ENCODE measurements at places on chromosomes 6 and 20.

- no peak for DNase-seq
Measured at GRCh38 chr6:132418235-132418965, 17.1 kb upstream of the MOXD1 start.

DNA sequence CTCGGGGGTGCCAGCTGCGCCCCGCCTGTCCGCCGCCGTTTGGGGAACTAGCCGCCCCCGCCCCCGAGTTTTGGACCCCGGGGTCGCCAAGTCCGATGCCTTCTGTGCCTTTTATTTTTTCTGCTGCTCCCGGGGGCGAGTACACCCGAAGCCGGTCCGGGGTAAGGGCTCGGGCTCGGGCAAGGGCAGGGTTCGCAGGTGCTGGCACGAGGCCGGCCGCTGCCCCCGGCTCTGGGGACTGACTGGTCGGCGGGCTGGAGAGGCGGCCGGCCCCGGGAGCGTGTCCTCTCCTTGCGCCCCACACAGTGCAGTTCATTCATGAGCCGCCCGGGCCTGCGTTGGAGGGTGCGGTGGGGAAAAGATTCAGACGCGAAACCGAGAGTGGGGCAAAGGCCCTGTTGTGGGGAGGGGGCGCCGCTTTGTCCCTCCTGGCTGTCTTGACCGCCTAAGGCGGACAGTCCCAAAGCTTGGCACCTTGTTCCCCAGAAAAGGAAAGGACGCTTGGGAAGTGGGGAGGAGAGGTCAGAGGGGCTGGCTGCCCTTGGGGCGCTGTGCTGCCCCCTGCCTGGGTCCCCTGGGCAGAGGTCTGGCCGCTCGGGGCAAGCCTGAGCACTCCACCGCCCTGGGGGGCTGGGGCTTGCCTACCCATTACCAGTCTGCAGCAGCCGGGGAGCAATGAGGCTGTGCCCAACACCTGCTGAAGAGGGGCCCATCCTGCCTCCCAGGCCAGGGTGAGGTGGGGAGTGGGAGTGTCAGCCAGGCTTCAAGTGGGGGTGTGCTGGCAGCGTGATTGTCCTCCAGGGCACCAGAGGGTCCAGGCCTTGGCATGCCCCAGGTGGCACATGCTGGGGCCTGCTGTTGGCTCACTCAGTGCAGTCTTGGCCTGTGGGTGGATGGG, 915 bp downstream of the TMEM63B start:
- DNase-seq = no peak

- DNase-seq = no peak
Measured at GRCh38 chr20:60359010-60359409, 400.8 kb downstream of the CDH26 start.

- no peak for DNase-seq
Measured at GRCh38 chr20:8689337-8689736, 379.6 kb upstream of the PLCB4 start.

GRCh38 chr6:109039795-109040194, 54.9 kb downstream of the SESN1 start:
- DNase-seq = no peak

GRCh38 chr20:1926237-1926636, 31.0 kb downstream of the SIRPA start:
- no peak for DNase-seq

GRCh38 chr20:58138395-58138794, 90.1 kb downstream of the ANKRD60 start:
- no peak for DNase-seq

DNA sequence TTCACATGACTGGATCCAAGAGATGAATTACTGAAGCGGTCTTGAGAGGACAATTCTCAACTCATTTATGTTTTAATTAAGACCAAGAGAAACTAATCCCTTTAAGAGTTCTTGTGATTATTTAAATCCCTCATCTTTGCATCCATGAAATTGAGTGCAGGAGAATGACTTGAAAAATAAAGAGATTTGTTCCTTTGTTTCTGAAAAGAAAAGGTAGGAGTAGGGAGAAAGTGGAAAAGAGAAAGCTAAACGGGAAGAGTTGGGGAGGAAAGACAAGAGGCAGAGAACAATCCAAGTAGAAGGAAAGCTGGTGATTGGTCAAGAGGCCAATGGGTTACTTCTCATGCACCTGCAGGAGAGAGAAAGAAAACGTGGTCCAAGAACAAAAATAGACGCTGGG, 75.2 kb upstream of the SOX4 start:
- DNase-seq = no peak

- no peak for DNase-seq
Measured at GRCh38 chr20:9363673-9364072, 150.7 kb upstream of the LAMP5 start.

DNA sequence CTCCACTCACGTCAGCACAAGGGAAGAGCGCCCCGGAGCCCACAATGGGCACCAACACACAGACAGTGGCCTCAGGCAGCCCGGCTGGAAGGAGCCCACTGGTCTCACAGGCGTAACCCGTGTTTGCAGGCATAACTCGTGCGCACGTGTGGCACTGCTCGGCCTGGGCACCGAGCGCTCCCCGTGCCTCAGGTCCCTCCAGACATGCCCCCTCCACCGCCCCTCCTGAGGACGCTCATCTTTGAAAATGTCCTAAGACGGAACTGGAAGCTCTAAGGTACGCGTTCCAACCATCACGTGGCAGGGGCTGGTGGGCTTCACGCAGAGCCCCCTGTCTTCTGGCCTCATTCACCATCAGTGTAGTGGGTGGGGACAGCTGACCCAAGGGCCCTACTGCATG, 44.6 kb downstream of the SSR1 start:
- no peak for DNase-seq

DNA sequence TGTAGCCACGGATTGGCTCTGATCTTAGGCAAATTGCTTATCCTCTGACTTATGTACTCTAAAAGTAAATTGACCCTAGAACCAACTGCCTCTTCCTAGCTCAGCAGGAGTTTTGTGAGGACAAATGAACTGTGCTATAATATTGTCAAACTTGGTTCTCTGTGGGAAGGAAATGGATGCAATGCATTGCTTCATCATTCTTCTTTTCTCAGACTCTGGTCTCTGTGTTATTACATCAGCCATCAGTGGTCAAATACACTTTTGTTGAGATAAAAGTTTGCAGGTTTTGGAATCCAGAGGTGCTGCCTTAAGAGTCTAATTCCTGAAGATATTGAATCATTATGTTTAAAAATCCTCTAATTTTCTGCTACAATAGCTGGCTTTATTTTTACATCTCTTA, 64.9 kb downstream of the SLC24A3 start:
- DNase-seq = no peak

- no peak for DNase-seq
Measured at GRCh38 chr6:3699231-3699630, 52.3 kb downstream of the PXDC1 start.

GRCh38 chr20:37254114-37254878, 7.3 kb downstream of the GHRH start:
- DNase-seq = no peak

GRCh38 chr6:135323202-135323668, 142.1 kb downstream of the MYB start:
- no peak for DNase-seq

DNA sequence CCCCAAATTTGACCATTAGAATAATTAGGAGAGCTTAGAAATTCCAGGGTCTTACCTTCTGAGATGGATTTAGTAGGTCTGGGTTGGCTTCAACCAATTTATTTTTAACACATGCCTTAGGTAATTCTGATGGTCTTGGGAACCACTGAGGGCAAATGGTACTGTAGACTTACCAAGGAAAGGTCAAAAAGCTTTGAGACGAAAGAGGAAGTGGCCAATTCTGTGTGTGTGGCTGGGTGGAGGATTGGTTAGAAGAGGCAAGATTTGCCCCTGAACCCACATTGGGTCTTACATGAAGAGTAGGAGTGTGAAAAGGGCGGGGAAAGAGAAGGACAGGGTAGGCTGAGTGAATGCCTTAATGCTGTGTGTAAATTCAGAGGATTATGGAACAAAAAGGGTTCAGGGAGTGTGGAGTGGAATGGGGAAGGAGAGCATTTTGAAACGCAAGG, 2.7 kb downstream of the ITCH start:
- no peak for DNase-seq

DNA sequence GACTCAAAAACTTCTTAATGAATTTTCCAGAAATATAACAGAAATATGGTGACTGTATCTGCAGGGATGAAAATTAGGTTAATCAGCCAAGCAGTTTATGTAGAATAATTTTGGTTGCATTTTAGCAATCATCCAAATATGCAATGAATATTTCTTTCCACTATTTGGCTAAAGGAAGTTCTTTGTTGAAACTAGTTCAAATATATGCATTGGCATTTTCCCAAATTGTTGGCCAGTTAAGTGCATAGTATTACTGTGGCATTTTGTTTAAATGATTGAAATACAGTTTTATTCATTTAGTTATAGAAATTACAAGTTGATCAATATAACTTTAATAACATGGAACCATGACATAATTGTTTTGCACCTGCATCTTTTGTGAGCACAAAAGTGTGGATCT, 115.5 kb downstream of the DOK5 start:
- DNase-seq = no peak

GRCh38 chr6:117613920-117614560, 11.7 kb upstream of the GOPC start:
- DNase-seq = no peak

- DNase-seq = no peak
Measured at GRCh38 chr6:26311012-26311384, 54.0 kb upstream of the BTN3A2 start.

- no peak for DNase-seq
Measured at GRCh38 chr20:47227119-47227518, 129.4 kb downstream of the ZMYND8 start.

DNA sequence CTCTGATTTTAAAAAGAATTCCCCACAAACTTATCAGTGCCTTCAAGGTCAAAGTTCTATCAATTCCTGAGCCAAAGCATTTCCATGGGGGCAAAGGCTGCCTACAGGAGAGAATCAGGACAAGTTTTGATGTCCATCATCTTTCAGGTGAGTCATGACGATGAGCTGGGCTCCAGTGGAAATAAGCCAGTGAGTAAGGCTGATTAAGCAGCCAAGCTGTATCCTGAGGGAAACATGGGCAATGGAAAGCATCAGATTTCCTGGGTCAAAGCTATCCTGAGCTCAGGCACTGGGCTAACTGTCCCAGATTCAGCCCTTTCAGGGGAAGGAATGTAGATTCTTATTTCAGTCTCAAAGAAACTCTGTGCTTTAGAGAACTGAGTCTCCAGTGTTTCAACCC, 377.4 kb downstream of the CD109 start:
- DNase-seq = no peak

DNA sequence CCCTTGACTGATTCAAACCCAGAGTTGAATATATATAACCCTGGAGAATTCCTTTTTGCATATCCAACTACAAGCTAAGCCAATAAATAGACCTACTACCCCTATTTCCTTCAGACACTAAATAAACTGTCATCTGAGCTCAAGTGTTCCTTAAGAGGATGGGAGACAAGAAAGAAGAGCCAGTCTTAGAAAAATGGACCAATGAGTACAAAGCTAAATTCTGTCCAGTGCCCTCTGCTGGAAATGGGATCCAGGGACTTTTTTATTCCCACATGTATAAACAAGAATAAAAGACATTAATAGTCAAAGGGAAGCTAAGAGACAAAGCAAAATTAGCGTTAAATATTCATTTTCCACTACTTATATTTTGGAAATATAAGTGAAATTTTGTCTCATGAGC, 4.8 kb downstream of the PPP1R10 start:
- DNase-seq = no peak

DNA sequence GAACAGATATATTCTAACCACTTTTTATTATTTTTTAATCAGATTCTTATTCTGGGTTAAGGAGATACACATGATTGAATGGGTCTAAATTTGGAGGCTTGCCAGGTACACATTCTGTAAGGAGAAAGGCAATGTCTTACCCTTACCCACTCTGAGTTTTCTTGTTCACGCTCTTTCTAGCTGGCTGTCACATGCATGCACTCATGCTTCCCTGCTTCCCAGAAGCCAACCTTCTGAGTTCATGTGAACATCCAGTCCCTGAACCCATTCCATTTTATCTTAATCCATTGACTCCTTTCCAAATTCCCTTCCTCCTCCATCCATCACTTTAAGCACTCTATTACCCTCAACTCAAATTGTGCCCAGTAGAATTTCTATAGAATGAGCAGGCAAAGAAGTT, 17.5 kb upstream of the MOCS1 start:
- no peak for DNase-seq

- DNase-seq = no peak
Measured at GRCh38 chr20:42895020-42895419, 294.7 kb downstream of the PTPRT start.

GRCh38 chr6:137323860-137324259, 104.7 kb upstream of the IFNGR1 start:
- DNase-seq = no peak

GRCh38 chr6:143952060-143952778, 55.8 kb downstream of the PLAGL1 start:
- DNase-seq = no peak

- DNase-seq = no peak
Measured at GRCh38 chr20:44829688-44830087, 19.3 kb upstream of the RIMS4 start.

GRCh38 chr20:50523552-50524167, 13.5 kb downstream of the PTPN1 start:
- DNase-seq = no peak

DNA sequence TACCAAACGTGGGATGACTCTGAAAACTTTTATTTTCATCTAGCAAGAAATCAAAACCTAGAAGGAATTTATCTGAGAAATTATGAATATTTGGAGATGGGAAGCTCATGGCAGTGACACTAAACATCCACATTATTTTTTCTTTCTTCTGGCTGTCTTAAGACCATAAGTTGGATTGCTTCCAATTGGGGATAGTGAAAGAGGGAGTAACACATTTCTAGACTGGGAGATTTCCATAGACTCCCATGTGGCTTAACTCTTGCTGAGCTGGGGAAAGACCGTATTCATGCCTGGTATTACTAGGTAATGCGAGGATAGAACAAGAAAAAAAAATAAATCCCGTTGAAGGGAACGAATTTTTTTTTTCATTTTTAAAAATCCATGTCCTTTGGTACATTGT, 120.0 kb downstream of the UTRN start:
- no peak for DNase-seq

Measured in activated T-helper 1 cell treated with Interleukin-2 at 50 U/mL for 16 hours (primary cell).